Upper lobe of right lung (tissue), 1 donor: ENCODE measurements at places on chromosomes 16 and 17. TPM values are rescaled to one million over a fixed set of nuclear protein-coding genes. Genes with fewer than 3 reads are reported as not detected.

ABCA10 gene
- 9.2 TPM for total RNA-seq

DNA sequence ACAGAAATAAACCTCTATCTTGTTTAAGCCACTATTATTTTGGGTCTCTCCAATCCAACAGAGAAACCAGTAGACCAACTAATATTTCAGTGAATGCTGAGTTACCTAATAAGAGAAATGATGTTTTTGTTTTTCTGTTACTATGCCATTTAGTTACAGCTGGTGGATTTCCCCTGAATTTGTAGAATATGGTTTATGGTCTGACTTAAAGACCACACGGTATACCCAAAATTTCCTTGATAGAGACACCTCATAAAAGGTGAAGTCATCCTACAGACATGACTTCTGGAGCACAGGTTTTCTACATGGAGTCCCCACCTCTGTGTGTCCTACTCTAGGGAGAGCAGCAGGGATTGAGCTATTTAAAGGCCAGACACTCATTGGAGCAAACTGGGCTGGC is 13.3 kb downstream of the PIK3R5 start:
- DNase-seq, result no peak

OR2C1 gene
- not detected for total RNA-seq

PITPNC1 gene
- total RNA-seq, result 25.4 TPM

GRCh38 chr16:17970816-17971331 is 365.7 kb downstream of the NPIPA8 start:
- no peak for DNase-seq

GRCh38 chr17:80416260-80416939 is 1.4 kb downstream of the ENDOV start:
- DNase-seq, result no peak
